BJ (cell line): ENCODE measurements at places on chromosomes 11 and 22. TPM values are rescaled to one million over a fixed set of nuclear protein-coding genes. Genes with fewer than 3 reads are reported as not detected.

The OR4D6 gene
- polyA plus RNA-seq, result not detected in 2 replicates

The VSIG2 gene
- not detected in 2 replicates for polyA plus RNA-seq

The ZP1 gene
- 0.36 and 0.67 TPM in 2 replicates for polyA plus RNA-seq

The OR10A2 gene
- polyA plus RNA-seq, result not detected in 2 replicates

The OR52N4 gene
- 0.07 TPM in 1 of 2 replicates, not detected in the other for polyA plus RNA-seq

The TRPC6 gene
- 5.3 and 8.2 TPM in 2 replicates for polyA plus RNA-seq

The ZNF280A gene
- polyA plus RNA-seq, result not detected in 2 replicates

The LDLRAD3 gene
- polyA plus RNA-seq, result 3.5 and 4.0 TPM in 2 replicates

The PDGFD gene
- 0.72 and 1.2 TPM in 2 replicates for polyA plus RNA-seq

The APOBEC3H gene
- polyA plus RNA-seq, result 0.10 and 0.26 TPM in 2 replicates

The CCDC157 gene
- polyA plus RNA-seq, result 1.3 and 1.6 TPM in 2 replicates

The OR52I2 gene
- not detected in 2 replicates for polyA plus RNA-seq

The HEPN1 gene
- polyA plus RNA-seq, result not detected in 2 replicates

The NAALAD2 gene
- polyA plus RNA-seq, result not detected in 2 replicates

The C11orf52 gene
- 2.7 and 2.9 TPM in 2 replicates for polyA plus RNA-seq

The VPREB1 gene
- polyA plus RNA-seq, result not detected in 2 replicates

The DBX1 gene
- polyA plus RNA-seq, result not detected in 2 replicates

The APOA5 gene
- polyA plus RNA-seq, result not detected in 2 replicates

The KRTAP5-2 gene
- polyA plus RNA-seq, result not detected in 2 replicates

The KCTD14 gene
- 1.8 and 2.1 TPM in 2 replicates for polyA plus RNA-seq

The APOL5 gene
- not detected in 2 replicates for polyA plus RNA-seq

The CYTH4 gene
- not detected in 2 replicates for polyA plus RNA-seq

The PDGFB gene
- polyA plus RNA-seq, result 0.02 and 0.13 TPM in 2 replicates

The LRRC56 gene
- polyA plus RNA-seq, result 0.92 and 1.5 TPM in 2 replicates

The VWCE gene
- 0.96 and 1.4 TPM in 2 replicates for polyA plus RNA-seq

The SLC22A8 gene
- not detected in 2 replicates for polyA plus RNA-seq

The CCDC90B gene
- 22.6 and 56.2 TPM in 2 replicates for polyA plus RNA-seq

The EMID1 gene
- 0.05 and 0.13 TPM in 2 replicates for polyA plus RNA-seq

The SPATA19 gene
- polyA plus RNA-seq, result not detected in 2 replicates

The OR51I1 gene
- polyA plus RNA-seq, result not detected in 2 replicates

The MS4A4A gene
- polyA plus RNA-seq, result not detected in 2 replicates

The IL10RA gene
- not detected in 2 replicates for polyA plus RNA-seq

The SERPIND1 gene
- polyA plus RNA-seq, result not detected in 2 replicates

The UBTFL1 gene
- not detected in 2 replicates for polyA plus RNA-seq

The MYO7A gene
- polyA plus RNA-seq, result 0.01 and 0.04 TPM in 2 replicates

The EIF4ENIF1 gene
- 16.9 and 20.4 TPM in 2 replicates for polyA plus RNA-seq
